Lower leg skin (tissue), 4 donors: ENCODE measurements at places on chromosomes 16 and 17.

- no peak for DNase-seq
Measured at GRCh38 chr17:1796800-1797199, 32.9 kb downstream of the SMYD4 start.

- DNase-seq, result no peak
Measured at GRCh38 chr17:42117397-42118125, 3.6 kb downstream of the KAT2A start.

GRCh38 chr16:67939507-67940445 is 3.1 kb upstream of the PSMB10 start:
- peak; percentile 85 for DNase-seq

- no peak for DNase-seq
Measured at GRCh38 chr17:59680314-59680713, 26.9 kb downstream of the PTRH2 start.

DNA sequence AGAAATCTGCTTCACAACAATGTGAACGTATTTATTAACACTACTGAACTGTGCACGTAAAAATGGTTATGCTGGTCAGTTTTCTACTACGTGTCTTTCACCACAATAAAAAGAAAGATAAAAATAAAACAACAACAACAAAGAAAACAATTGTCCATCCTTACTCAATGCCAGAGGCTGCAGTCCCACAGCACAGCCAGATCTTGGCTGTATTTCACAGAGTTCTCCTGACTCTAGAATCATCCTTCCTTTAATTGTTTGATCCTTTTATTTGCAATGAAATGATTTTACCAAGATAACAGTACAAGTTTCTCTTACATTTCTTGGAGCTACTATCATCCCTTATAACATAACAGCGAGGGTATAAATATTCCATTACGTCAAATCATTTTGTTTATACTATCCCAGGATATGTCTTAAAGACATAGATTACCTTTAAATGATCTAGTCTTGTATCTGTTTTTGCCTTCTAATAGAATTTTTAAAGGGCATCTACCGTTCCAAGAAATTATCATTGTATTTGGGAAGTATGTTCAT is 103.3 kb downstream of the SLC39A11 start:
- DNase-seq, result no peak

DNA sequence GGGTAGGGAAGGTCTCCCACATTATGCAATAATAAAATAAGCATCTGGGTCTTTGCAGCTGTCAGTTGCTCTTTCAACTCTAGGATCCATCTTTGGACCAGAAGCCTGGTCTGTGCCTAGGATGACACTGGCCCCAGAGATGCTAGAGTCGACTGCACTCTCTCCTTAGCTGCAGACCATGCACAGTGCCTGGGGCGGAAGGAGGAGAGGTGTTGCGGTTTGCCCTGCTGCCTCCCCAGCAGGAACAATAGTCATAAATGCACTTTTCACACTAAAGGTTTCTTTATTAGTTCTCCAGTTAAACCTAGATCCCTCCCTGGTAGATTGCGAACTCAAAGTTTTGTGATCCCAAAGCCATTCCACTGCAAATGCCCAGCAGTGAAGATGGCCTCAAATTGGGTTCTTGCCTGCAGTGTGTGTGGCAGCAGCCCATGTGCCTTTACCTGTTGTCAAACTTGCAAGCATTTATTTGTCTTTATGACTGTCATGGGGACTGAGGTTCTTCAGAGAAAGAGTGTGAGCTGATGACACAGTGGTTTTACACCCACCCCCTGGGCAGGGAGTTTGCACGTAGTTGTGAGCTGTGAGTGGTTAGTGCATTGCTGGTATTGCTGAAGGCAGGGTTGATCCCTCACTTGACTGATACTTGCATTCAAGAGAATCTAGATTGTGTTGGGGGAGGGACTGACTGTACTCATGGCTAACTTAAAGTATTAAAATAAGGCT is 10.3 kb downstream of the ATXN1L start:
- no peak for DNase-seq

GRCh38 chr17:66302761-66303626 is 581 bp downstream of the PRKCA start:
- no peak for DNase-seq

GRCh38 chr17:68437979-68438822 is 19.1 kb downstream of the WIPI1 start:
- DNase-seq, result no peak

DNA sequence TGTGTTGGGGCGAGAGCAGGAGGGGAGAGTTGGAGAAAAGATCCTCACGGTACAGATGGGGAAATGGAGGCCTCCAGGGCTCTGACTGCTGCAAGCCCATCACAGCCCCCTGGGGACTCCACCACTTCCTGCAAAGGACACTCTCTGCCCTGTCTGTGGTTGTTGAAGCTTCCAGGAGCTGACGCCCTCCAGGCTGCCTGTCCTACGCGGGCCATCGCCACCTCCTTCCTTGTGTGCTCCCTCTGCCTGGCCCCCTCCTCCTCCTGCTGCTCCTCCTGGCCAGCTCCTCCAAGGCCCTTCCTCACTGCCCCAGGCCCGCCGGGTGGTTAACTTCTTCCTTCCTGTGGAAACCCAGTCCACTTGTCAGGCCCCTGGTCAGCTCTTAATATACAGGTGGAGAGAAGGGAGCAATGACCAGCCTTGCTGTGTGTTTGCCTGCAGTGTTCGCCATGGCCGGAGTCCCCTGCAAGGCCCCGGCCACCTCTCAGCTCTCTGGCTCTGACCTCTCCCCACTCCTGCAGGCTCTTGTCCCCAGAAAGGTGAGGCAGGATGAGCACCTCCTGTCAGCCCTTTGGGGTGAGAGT is 18.4 kb upstream of the STAC2 start:
- peak; percentile 83 for DNase-seq

- DNase-seq, result no peak
Measured at GRCh38 chr17:15278924-15279477, 13.9 kb upstream of the PMP22 start.

DNA sequence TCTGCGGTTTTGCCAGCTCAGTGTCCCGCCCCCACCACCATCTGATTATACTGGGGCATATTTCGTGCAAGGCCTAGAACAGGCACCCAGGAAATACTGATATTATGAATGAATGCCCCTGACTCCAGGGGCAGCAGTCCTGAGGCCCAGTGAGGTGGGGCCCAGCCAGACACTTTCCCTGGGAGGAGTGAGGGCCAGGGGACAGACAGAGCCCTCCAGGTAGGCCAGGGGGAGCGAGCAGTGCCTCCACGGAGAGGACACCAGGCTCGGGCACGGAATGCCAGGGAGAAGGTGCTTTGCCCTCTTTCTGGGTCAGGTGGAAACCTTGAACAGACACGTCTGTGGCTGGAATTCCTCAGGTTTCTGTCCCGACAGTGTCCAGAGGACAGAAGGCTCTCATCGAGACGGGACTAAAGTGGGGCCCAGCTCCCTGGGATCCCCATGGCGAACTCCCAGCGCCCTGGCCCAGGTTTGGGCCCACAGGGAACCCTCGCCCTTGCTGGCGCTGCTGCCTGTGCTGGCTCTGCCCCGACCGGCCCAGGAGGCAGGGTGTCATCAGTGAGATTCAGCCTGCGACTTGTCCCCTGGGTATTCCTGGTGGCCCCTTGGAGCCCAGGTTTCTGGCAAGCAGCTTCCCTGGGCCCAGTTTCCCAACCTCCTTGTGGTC is 4.3 kb downstream of the KATNB1 start:
- DNase-seq, result no peak

DNA sequence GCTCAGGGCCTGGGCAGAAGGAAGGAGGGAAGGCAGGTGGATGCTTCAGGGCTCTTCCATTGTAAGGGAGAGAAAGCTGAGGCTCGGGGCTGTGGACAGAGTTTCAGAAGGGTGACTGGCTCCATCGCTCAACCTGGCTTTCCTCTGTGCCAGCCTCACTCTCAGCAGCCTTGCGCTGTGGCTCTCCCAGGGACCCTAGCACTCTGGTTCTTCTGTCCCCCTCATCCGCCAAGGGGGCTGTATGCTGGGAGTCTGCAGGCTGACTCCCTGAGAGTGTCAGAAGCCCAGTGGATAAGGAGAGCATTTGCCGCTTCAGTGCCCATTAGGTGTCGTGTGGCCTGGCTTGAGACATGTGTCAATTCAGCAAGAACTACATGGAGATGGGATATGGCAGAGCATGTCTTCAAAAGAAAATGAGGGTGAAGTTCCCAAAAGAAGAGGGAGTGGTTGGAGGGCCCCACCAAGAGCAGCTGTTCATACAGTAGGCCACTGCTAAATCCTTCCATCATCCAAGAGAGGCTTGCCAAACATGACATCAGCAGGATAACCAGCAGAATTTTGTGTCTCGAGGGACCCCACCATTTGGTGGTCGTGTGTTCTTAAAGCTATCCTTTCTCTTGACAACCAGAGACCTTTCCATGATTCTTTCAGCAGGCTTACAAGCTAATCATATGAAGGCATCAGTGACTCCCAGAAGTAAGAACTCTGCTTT is 148.2 kb downstream of the IRX5 start:
- DNase-seq, result no peak

- DNase-seq, result no peak
Measured at GRCh38 chr16:14017886-14018285, 53.2 kb upstream of the MRTFB start.

DNA sequence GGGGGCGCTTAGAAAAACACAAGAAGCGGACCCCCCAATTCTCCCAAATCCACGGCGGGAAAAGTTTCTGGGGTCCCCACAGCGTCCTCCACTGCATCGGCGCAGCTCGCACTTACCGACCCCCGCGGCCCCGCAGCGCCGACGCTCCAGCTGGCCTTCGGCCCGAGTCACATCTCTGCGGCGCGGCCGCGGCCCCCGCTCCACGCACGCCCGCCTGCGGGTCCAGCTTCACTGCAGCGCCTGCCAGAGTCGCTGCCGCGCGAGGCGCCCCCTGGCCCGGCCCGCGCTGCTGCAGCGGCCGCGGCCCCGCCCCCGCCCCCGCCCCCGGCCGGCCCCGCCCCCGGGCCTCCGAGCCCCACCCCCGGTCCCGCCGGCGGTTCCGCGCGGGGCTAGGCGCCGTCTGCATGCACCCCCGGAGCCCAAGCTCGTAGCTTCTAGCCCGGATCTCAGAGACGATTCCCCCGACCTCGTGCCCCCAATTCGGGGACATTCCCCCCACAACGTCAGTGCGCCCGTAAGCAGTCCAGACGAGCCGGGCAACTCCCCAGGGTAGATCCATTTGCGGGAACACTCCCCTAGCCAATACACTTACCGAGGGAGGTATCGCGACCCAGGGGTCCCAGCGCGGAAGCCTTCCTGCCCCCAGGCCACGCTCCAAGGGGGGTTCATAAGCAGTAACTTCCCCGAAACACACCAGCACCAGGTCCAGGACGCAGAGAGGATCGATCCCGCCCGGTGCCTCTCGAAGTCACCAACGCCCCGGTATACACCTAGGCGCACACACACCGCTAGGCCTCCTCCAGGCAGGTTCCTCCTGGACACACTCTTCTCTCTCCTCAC is at the start of gene GPRC5B:
GPRC5B (minus strand) TSS at position 238 of the 840 bp plus-strand sequence. CDS start 12,003 bp downstream, outside the sequence.
- DNase-seq, result peak; percentile 39

- peak; percentile 79 for DNase-seq
Measured at GRCh38 chr17:2025220-2025621, at the start of gene RTN4RL1. Gene RTN4RL1 (minus strand): TSS chr17:2025334. CDS start chr17:2024865, 469 bp downstream.

- DNase-seq, result no peak
Measured at GRCh38 chr16:88824256-88825077, 12.7 kb upstream of the APRT start.

DNA sequence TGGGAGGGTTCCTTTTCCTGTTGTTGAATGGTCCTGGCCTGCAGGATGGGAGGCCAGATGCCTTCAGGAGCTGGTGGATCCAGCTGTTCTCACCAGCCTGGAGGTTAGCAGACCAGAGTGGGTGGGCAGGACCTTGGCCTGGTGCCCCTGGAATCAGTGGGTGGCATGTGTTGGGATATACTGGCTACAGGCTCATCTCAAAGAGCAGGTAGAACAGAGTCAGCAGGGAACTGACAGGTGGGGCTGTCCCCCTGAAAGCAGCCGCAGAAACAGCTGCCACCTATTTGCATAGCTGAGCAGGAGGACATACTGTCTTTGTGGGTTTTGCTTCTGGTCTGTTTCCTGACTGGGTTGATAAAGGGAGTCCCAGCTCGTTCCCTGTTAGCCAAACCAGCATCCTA is 144.1 kb downstream of the RAB11FIP4 start:
- no peak for DNase-seq

DNA sequence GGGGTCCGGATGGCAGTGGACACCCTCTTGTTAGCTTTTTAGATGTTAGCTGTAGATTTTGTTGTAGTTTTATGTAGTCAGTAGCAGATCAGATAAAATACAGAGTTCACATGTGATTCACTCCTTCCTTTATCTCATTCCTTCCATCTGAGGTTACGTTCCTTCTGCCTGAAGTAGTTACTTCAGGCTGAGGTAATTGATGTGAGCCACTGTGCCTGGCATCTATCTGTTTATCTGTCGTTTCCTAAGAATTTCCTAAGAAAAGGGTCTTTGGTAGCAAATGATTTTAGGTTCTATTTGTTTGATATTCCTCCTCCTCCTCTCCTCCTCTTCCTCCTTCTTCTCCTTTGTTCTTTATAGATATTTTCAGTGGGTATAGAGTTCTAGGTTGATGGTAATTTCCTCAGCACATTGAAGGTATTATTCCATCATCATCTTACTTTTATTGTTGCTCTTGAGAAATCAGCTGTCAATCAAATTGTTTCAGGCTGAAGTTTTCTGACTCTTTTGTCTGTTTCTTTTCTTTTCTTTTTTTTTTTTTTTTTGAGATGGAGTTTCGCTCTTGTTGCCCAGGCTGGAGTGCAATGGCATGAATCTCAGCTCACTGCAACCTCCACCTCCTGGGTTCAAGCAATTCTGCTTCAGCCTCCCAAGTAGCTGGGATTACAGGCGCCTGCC is 29.6 kb upstream of the FBXO47 start:
- DNase-seq, result no peak

- DNase-seq, result no peak
Measured at GRCh38 chr16:48153774-48154173, 2.0 kb downstream of the ABCC12 start.

DNA sequence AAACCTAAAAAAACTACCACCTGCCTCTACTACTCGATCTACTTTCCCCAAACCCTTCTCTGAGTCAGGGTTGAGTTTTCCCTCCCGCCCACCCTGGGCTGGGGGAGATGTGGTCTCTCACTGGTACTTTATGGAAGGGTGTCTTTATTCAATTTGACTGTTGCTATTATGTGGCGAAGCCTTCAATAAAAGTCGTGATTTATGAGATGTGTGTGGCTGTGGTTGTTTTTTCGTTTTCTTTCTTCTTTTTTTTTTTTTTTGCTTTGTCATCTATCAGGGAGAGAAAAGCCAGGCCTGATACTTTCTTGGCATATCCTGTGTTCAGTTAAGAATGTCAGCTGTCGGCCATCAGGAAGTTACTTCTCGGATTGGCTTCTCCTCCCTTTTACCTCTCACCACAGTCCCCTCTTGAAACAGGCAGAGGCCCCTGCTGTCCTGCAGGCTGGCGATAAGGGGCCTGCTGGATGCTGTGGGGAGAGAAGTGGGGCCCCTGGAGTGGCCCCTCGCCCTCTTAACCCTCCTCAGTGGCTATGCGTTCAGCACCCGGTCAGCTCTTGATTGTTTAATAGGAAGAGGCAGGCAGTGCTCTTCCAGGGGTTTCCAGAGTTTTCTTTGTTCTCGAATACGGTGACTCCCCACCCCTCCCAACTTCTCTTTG is 123.0 kb downstream of the MSI2 start:
- DNase-seq, result no peak

GRCh38 chr16:247027-247426 is 12.4 kb downstream of the FAM234A start:
- DNase-seq, result no peak
